ENCODE measurements at places on chromosomes 2 and 18. TPM values are rescaled to one million over a fixed set of nuclear protein-coding genes. Genes with fewer than 3 reads are reported as not detected.

Gene SKA1
- 47.7 TPM for total RNA-seq

Gene CHST9
- total RNA-seq: not detected

Gene SERPINB3
- not detected for total RNA-seq

Gene HOXD13
- not detected for total RNA-seq

Gene TTC32
- total RNA-seq: 10.1 TPM

Gene LRRC30
- not detected for total RNA-seq

Gene FEZ2
- total RNA-seq: 137 TPM

Gene MSTN
- total RNA-seq: 0.07 TPM

Gene ATP6V1B1
- total RNA-seq: 0.07 TPM

Gene ABCB11
- 0.53 TPM for total RNA-seq

Gene APCDD1
- 0.53 TPM for total RNA-seq

Gene CLASP1
- total RNA-seq: 87.6 TPM

Gene NOP58
- 148 TPM for total RNA-seq

Gene MAPRE3
- 2.3 TPM for total RNA-seq

Gene DCC
- not detected for total RNA-seq

Gene UNC80
- total RNA-seq: not detected

Gene SP140
- total RNA-seq: not detected

Gene MAB21L4
- total RNA-seq: under 0.01 TPM

Gene TNFAIP6
- not detected for total RNA-seq

Gene SLC20A1
- total RNA-seq: 151 TPM

Gene CIB4
- total RNA-seq: not detected

Gene DOK1
- total RNA-seq: 6.9 TPM

Gene TSGA10
- 2.7 TPM for total RNA-seq

Gene MOCOS
- total RNA-seq: 0.53 TPM

Gene MAP2
- total RNA-seq: 24.5 TPM

Gene EDAR
- not detected for total RNA-seq

Gene TRIB2
- total RNA-seq: 20.3 TPM

Gene TP53I3
- 51.3 TPM for total RNA-seq

Gene C2orf15
- not detected for total RNA-seq

Gene DNAH6
- under 0.01 TPM for total RNA-seq

Gene ST6GAL2
- total RNA-seq: not detected

Gene ITGAV
- 337 TPM for total RNA-seq

Gene NEB
- 1.3 TPM for total RNA-seq

Gene C2orf80
- total RNA-seq: not detected

Gene CYP26B1
- 0.53 TPM for total RNA-seq

Gene CYTIP
- 0.13 TPM for total RNA-seq

Gene KCNIP3
- 2.0 TPM for total RNA-seq

Gene FN1
- total RNA-seq: 1,060 TPM

Gene ANKRD62
- total RNA-seq: not detected

Gene RMC1
- total RNA-seq: 28.2 TPM

Gene CCDC93
- total RNA-seq: 40.7 TPM

Gene RUFY4
- total RNA-seq: not detected

Gene CCDC178
- total RNA-seq: not detected

Gene PUM2
- 85.6 TPM for total RNA-seq

Gene FOXD4L1
- not detected for total RNA-seq

Gene CKAP2L
- 21.8 TPM for total RNA-seq

Gene CABYR
- 5.5 TPM for total RNA-seq

Gene SH3RF3
- 7.3 TPM for total RNA-seq

Gene OSBPL6
- 11.8 TPM for total RNA-seq

Gene AP1S3
- 3.7 TPM for total RNA-seq

Gene UGT1A7
- total RNA-seq: not detected

Gene DLGAP1
- total RNA-seq: 0.27 TPM

Gene FOXI3
- total RNA-seq: not detected

Gene REG3A
- total RNA-seq: not detected

Gene PSMD14
- total RNA-seq: 158 TPM

Gene LDLRAD4
- 1.6 TPM for total RNA-seq

Gene PLGLB2
- total RNA-seq: 2.7 TPM

Gene SCN1A
- total RNA-seq: not detected
